Activated CD8-positive, alpha-beta T cell treated with anti-CD3 and anti-CD28 coated beads for 36 hours (primary cell): ENCODE measurements at places on chromosomes 13 and 19. TPM values are rescaled to one million over a fixed set of nuclear protein-coding genes. Genes with fewer than 3 reads are reported as not detected.
A peak's percentile ranks its signal among the peaks of the same experiment; 100 is the strongest.

DNA sequence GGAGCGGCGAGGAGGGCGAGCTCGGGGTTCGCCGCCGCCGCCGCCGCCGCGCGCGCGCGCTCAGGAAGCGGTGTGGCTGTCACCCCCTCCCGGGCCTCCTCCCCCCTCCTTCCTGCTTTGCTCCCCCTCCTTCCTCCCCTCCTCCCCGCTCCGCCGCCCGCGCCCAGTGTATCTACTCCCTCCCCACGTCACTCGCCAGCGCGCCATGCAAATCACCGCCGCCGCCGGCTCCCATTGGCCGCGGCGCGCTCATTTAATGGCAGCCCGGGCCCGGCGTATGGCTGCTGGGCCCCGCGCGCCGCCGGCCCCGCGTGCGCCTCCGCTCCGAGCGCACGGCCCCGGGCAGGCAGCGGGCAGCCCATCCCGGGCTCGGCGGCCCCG lies 335 bp upstream of the SOX1 start:
- H3K36me3 ChIP-seq, result peaks cover 9% of the 10 kb centered on the region
- H3K4me1 ChIP-seq, result peaks cover 7% of the 10 kb centered on the region
- peaks cover 67% of the 10 kb centered on the region for H3K27me3 ChIP-seq

DNA sequence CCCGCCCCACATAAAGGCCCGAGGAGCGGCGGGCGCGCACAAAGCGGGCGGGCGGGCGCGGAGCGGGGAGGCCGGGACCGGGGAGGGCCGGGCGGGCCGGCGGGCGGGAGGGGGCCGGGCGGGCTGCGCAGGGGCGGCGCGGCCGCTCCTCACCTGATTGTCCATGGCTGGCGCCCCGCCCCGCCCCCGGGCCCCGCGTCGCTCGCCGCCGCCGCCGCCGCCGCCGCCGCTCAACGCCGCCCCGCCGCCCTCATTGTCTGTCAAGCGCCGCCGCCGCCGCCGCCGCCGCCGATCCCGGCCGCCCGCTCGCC lies 200 bp downstream of the MLLT1 start:
- peak overlapping the region; percentile 48 for H3K4me3 ChIP-seq
- DNase-seq, result no peak

DNA sequence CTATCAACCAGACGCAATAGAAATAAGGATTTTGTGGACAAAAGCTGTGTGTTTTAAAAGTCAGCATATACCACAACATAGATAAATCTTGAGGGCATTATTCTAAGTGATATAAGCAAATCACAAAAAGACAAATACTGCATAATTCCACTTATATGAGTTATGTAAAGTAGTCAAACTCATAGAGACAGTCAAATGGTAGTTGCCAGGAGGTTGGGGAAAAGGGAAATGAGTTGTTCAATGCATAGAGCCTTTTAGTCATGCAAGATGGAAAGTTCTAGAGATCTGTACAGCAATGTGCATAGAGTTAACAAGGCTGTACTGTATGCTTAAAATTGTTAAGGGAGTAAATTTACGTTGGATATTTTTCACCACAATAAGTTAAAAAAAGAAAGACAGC lies 244.7 kb downstream of the DCT start:
- H3K27me3 ChIP-seq, result no peaks in the 10 kb centered on the region
- H3K4me3 ChIP-seq, result no peak overlapping the region
- H3K36me3 ChIP-seq, result no peaks in the 10 kb centered on the region
- H3K27ac ChIP-seq, result no peak overlapping the region

- H3K27ac ChIP-seq, result no peak overlapping the region
- no peaks in the 10 kb centered on the region for H3K36me3 ChIP-seq
- no peak overlapping the region for H3K4me3 ChIP-seq
- H3K4me1 ChIP-seq, result no peaks in the 10 kb centered on the region
Measured at GRCh38 chr13:34167347-34167746, 349.4 kb downstream of the RFC3 start.

Gene F7
- total RNA-seq, result 0.20 TPM

Gene UPK1A
- 1.8 TPM for total RNA-seq

Gene ZNF526
- 12.3 TPM for total RNA-seq

Gene IZUMO2
- not detected for total RNA-seq
